ENCODE measurements at places on chromosomes 3 and 15.

GRCh38 chr3:40988468-40988867, 210.8 kb upstream of the CTNNB1 start:
- no peak for DNase-seq

DNA sequence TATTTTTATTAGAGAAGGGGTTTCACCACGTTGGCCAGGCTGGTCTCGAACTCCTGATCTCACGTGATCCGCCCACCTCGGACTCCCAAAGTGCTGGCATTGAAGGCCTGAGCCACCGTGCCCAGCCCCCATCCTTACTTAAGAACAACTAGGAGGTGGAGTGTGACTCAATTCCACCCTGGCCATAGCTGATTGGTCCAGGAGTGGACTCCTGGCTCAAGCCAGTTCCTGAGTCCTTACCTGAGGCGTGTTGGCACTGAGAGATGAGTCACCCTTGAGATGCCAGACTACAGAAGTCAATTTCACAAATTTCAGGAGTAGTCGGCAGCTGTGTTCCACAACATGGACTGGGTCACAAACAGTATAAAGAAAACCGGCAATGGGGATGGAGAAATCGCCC, 124.2 kb downstream of the SHQ1 start:
- DNase-seq, result no peak

DNA sequence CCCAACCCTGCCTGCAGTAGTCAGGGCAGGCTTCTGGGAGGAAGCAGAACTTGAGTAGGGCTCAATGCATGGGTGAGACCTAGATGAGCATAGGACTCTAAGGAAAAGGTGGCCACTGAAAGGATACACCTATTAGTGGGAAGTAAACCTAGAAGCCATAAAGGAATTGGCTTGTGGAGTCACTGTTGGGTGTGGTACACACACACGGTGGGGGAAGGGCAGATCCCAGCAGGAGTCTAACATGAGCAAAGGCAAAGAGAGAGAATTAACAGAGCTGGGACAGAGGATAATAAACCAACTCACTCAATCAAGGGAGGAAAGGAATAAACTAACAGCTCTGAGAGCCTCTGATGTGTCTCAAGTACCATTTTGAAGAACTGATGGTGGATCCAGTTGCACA, 23.1 kb downstream of the DAPK2 start:
- DNase-seq, result no peak

DNA sequence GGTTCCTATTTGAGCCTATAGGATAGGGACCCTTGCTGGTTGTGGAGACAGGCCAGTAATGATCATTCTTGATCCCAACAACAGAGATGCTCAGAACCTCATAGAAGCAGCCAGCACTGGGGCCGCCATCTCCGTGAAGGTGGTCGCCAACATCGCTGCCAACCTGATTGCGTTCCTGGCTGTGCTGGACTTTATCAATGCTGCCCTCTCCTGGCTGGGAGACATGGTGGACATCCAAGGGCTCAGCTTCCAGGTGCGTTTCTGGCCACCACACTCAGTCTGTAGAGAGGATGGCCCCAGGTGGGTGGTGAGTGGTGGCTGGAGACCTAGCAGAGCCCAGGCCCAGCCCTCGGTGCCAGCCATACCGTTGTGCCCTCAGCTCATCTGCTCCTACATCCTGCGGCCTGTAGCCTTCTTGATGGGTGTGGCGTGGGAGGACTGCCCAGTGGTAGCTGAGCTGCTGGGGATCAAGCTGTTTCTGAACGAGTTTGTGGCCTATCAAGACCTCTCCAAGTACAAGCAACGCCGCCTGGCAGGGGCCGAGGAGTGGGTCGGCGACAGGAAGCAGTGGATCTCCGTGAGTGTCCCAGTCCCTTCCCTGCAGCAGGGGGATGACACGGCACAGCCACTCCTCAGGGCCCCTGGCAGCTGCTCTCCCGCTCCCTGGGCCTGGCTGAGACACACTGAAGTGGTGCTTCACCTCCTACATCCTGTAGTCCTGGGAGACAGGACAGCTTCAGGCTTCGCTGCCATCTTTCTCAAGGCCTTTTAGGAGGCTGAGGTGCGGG, 46.5 kb upstream of the PDE8A start:
- DNase-seq, result no peak

DNA sequence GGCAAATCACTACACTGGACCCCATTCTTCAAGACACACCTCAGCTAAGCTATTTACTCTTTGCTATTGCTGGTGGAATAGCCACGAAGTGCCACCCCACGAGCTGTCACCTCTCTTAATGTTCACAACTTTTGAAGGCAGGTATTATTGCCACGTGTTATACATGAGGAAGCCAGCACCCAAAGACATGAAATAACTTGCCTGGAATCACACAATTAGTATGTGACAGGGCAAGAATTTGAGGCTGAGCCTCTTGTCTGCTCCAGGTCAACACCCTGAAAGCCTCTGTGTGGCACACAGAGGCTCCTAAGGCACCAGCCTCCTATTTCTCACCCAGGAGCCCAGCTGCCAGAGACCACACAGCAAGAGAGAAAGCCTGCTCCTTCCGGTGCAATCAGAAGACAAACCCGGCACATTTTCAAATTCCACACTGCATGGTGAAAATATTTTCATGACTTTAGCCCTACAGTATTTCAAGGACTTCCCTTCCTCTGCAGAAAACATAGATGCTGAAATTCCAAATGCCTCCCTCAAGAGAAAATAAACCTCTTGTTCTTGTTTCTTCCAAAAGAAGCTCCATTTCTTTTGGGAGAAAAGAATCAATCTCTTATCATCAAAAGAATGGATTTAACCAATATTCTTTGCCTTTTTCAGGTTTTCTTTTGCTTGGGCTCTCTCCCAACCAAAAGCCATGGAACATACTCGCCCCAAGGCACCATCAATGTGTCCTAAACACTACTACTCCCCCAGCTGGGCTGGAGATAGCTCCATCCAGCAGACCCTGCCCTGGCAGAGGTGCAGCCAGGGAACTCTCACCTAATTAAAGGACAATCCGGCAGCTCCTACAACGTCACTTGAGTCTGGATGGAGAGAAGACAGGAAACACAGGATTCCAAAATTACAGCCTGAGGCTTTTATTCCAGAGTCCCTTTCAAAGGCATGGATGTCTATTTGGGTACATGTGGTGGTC, 84.7 kb upstream of the THBS1 start:
- DNase-seq, result peak; percentile 56

DNA sequence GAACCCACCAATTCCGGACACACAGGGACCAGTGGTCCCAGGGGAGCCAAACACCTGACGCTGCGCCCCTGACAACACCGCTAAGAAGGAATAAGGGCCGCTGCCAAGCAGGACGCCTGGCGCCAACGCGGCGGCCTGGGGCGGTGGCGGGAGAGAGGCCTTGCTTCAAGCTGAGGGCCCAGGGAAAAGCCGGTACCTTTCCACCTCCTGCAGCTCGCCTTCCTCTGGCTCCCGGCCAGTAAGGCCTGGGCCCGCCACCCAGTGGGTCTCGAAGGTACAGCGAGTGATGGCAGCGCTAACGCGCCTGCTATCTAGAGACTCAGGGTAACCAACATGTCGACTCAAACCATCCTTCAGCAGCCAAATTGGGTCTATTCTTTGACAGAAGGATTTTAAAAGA, 1074.1 kb downstream of the SI start:
- no peak for DNase-seq

- DNase-seq, result no peak
These were observed 2.3 kb upstream of the C3orf62 start for GRCh38 chr3:49279376-49279775.

- no peak for DNase-seq
These were observed 246.2 kb downstream of the LSAMP start for GRCh38 chr3:116199063-116199462.

DNA sequence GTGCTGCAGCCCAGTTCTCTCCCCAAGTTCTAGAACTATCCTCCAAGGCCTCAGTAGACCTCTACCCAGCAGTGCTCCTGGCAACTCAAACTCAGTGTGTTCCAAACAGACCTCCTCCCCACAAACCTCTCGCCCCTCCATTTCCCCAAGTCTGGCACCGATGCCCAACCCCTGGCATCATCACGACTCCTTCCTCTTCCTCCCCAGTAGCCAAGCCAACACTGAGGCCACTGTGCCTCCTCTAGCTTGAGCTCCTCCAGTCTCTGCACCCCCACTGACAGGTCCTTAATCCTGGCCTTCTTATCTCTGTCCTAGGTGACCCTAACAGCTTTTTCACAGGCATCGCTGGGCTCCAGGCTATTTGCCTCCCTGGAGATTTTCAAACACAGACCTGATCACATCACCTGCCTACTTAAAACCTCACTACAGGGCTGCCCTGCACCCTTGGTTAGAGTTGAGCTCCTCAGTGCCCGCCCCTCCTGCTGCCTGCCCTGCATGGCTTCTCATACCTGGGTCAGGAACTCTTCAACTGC, 6.8 kb downstream of the ARPIN start:
- no peak for DNase-seq

DNA sequence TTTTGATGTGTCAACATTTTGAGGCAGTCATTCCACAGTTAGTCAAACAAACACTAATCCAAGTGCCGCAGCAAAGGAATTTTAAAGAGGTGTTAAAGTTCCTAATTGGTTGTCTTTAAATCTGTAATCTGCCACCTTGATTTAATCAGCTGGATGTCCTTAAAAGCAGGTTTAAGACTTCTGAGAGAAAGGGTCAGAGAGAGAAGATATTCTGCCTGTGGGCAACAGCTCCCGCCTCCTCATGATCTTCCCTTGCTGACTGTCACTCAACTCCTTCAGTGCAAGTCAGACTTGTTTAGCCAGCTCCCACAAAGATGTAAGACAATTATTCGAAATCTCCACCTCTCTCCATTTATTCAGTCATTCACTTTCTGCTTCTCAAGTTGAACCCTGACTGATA, 92.6 kb upstream of the MYRIP start:
- no peak for DNase-seq

GRCh38 chr3:188706599-188706998, 465.2 kb upstream of the TPRG1 start:
- no peak for DNase-seq

DNA sequence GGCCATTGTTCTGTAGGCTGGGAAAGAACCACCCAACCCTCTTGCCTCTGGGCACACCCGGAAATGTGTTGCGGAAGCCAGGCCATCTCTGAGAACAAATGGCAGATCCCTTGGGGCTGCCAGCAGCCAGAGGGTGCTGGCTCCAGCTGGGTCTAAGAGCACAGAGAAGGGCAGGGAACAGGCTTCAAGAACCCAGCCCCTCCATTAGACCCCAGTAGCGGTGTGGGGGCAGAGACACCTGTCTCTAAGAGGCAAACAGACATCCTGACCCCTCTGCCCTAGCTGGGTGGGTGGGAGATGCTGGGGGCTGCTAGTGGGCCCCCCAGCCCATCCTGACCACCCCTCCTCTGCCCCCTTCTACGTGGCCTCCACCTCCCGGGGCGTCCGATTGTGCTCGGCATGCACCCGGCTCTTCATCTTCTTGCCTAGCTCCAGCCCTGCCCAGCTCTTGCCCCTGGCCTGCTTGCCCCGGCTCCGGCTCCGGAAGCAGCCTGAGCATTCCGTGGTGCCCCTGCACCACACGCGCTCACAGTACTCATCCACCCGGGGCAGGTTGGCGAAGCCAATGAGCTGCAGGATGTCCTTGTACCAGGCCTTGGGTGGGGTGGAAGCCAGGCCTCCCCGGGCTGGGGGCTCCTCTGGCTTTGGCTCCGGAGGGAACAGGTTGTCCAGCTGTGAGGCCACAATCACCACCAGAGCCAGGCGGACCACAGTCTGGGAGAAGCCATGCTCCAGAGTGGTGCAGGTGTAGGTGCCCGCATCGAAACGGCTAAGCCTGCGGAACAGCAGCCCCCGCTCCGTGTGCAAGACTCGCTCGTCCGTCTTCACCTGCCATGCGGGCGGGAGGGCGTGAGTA, 9.4 kb downstream of the SEMA3G start:
- DNase-seq, result no peak

DNA sequence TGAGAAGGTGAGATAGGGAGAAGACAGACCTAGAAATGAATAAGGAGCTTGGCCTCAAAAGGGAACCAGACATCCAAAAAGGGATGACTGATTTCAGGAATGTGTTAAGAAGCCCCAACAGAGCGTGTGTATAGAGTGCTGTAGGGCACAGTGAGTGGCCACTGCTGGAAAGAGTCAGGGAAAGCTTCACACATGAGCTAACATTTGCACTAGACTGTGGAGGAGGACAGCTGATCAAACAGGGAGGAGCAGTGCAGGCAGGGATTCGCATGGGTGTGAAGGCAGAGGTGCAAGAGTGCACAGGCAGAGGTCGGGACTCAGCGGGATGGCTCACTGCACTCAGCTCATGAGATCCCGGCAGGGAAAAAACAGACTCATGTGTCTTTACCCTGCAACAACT, 61.8 kb downstream of the NPTN start:
- DNase-seq, result no peak
